Cardiac atrium fibroblast (primary cell): ENCODE measurements at places on chromosomes 7 and 10. TPM values are rescaled to one million over a fixed set of nuclear protein-coding genes. Genes with fewer than 3 reads are reported as not detected.

The OR13A1 gene
- total RNA-seq: not detected in 2 replicates

The PTPN20 gene
- total RNA-seq: not detected in 2 replicates

The ASB15 gene
- not detected in 2 replicates for total RNA-seq

The IFIT1 gene
- total RNA-seq: 5.7 and 18.6 TPM in 2 replicates

The CNNM1 gene
- 0.16 and 0.54 TPM in 2 replicates for total RNA-seq
